Panc1 (cell line): ENCODE measurements at places on chromosomes 2 and 18.

DNA sequence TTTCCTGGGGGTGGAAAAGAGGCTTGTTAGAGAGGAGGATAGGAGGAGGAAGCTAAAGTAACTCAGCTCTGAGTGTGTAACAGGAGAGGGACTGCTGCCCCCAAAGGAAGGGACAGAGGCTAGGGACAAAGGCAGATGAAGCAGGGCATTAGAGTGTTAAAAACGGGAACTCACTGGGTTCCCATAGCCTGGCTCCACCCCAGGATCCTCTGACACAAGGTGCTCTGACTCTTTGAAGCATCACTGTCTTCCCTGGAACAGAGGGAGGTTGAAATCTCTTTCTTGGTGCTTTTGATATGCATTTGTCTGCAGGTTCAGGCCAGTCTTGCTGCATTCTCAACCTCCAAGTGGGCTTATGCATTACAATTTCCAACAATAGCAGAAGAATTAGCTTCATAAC, 22.9 kb downstream of the IL36A start:
- DNase-seq: no peak

DNA sequence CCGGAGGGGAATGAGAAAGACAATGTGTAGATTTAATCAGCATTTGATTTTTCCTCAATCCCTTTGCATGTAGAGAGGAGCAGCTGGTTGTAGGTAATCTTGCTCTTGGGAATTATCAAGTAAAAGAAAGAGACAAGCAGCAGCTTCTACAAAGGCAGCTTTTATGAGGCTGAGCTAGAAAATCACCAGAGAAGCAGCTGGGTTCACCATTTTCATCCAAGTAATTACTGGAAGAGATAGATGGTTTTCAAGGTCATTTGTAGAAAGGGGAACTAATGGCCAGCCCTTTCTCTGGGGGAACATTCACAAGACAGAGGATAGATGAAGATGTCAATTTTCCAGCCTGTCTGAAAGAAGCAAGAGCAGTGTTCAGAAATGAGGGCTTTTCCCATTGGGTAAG, 113.0 kb downstream of the RND3 start:
- no peak for DNase-seq

GRCh38 chr2:218002143-218002844, 501 bp downstream of the TNS1 start:
- no peak for DNase-seq

- DNase-seq: no peak
Measured at GRCh38 chr2:222418739-222419138, 5.6 kb upstream of the SGPP2 start.

- DNase-seq: no peak
Measured at GRCh38 chr2:188813315-188813714, 160.9 kb upstream of the COL3A1 start.

GRCh38 chr2:30807249-30807648, at the start of gene CAPN13:
Gene CAPN13 (minus strand): TSS chr2:30807446. CDS start chr2:30787325, 20,121 bp downstream.
- no peak for DNase-seq

DNA sequence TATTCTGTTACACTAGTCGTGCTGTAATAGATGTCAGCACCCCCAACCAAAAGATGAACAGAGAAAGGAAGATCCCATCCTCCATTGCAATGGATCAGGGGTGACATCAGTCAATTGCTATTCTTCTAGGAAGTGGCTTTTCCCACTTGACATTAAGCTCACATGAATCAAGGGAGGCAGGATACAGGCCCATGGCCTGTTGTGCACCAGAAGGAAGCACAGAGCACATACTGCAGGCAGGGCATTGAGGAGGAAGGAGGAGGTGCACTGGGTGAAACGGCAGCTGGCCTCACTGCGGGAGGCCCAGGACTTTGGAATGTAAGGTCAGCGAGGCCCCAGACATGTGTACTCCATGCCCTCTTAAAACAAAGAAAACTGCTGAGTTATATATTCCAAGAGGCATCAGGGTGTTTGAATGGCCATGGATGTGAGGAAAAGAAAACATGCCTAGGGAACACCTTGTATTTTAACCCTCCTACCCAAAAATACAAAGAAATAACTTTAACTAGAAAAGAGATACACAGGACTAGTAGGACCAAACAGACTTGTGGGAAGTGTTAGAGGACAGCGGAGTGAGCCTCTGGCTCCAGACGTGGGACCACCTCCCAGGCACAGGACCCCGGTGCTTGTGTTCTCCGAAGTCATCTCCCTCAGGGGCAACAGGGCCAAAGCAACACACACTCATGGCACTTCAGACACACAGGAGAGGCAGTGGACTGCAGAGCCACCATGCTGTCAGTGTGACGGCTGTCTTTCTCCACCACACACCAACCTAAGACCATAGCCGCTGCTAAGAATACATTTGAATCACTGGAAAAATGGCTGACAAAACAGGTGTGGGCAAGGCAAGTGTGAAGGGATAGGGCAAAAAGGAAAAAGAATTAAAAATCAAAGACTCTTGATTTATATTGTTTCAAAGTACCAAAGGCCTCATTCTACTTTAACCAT, 51.4 kb upstream of the RIOK3 start:
- DNase-seq: no peak

DNA sequence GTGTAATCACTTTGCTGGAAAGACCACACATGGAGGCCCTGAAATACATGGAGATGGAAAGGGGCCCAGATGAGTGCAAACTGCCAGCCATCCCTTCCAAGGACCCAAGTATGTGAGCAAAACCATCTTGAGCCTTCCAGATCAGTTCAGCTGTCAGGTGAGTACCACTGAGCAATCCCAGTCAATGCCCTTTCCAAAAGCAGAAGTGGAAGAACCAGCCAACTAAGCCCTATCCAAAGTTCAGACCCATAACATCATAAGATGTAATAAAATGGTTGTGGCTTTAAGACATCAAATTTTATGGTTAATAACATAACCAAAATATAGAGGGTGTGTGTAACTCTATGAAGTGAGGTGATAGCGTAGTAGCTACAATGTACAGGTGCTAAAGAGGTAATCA, 88.5 kb downstream of the NXPH2 start:
- no peak for DNase-seq

- DNase-seq: no peak
Measured at GRCh38 chr2:85154048-85154753, 21.0 kb downstream of the TCF7L1 start.

DNA sequence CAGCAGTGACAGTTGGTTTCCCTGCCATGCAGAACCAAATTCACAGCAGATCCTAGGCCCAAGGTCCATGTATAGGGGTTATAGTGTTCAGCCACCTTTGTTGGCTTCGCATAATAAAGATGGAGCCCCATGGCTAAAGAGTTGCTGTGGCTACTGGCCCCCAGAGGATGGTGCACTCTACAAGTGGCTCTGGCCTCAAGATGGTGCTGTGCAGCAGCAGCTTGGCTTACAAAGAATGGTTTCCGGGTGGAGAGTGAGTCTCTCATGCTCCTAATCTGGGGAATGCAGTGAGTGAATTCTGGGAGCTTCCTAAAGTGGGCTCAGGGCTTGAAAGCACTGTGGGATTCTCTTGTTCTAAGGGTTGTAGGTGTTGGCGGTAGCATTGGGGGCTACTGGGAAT, 1199.7 kb downstream of the CNTNAP5 start:
- DNase-seq: no peak

- no peak for DNase-seq
Measured at GRCh38 chr2:5070257-5070656, 621.9 kb upstream of the SOX11 start.

GRCh38 chr2:120680136-120680761, 55.4 kb upstream of the GLI2 start:
- no peak for DNase-seq

GRCh38 chr2:222105046-222105445, 193.8 kb downstream of the PAX3 start:
- no peak for DNase-seq

GRCh38 chr2:24579053-24579803, 88.2 kb downstream of the NCOA1 start:
- DNase-seq: no peak

DNA sequence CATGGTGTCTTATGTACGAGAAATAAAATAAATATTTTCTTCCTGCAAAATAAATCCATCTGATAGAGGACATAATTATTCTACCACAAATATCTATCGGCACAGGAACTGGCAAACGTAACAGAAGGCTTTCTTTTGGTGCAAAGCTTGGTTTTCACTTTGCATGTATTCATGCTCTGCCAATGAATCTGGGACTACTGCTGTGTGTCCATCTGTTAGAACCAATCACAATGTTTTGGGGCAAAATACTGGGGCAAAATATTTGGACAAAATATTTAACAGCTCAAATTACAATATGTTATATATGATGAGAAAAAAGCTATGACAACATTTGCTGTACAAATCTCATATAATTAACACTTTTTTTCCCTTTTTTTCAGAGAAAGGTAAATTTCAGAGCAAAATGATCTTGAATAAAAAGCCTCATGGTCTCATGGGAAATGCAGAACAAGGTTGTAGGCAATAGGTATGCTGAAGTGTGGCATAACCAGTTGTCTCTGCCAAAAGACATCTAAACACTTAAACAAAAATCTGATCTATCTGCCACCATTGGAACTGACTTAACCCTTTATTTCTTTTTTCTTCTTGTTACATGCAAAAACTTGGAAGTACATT, 923.2 kb downstream of the CPS1 start:
- DNase-seq: no peak

DNA sequence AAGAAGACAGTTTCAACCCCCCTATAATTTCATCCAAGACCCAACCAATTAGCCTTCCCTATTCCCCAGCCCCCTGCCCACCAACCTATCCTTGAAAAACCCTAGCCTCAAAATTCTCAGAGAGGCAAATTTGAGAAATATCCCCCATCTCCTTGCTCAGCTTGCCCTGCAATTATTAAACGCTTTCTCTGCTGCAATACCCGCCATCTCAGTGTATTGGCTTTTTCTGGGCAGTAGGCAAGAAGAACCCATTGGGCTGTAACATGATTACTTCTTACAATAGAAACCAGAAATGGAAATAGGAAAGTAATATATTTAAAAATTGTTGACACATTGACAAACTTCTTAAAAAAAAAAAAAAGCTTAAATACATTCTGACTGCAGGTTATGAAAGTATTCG, 140.6 kb upstream of the CCDC150 start:
- DNase-seq: no peak

- no peak for DNase-seq
Measured at GRCh38 chr2:165238295-165238694, 919 bp upstream of the SCN2A start.

DNA sequence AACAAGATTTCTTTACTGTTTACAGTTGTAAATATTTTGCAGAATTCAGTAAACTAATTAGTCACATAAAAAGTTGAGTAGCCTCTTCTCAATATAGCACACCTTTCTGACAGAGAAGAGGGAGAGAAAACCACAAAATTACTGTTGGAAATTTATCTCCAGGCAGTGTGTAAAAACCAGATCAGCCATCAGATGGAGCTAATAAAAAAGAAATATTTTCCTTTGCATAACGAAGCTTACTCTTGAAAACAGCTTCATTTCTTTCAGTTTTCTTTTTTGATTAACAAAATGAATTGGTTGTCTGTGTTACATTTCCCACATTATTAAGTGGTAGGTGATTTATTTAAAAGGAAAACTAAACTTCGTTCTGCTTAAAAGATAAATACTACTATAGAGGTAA, 259.3 kb upstream of the KCNJ3 start:
- no peak for DNase-seq

DNA sequence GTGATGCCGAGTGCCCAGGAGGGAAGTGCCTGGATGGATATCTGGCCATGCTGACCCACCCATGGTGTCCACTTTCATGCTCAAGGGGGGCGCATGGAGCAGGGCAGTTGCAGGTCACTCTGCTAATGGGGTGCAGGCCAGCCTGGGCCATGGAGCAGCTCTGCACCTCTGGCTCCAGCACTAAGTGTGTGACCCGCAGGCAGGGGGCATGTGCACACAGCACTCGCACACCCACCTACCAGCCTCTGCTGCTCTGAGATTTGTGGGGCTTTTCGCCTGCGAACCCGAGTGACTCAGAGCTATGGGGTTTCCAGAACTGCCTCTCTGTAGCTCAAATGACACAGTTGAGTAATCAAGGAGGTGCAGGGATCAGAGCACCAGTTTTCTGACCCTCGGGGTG, 66.2 kb downstream of the CYP26B1 start:
- DNase-seq: no peak

GRCh38 chr2:222240676-222241049, 58.1 kb downstream of the PAX3 start:
- DNase-seq: no peak
